ENCODE measurements at places on chromosomes 12 and 14.

DNA sequence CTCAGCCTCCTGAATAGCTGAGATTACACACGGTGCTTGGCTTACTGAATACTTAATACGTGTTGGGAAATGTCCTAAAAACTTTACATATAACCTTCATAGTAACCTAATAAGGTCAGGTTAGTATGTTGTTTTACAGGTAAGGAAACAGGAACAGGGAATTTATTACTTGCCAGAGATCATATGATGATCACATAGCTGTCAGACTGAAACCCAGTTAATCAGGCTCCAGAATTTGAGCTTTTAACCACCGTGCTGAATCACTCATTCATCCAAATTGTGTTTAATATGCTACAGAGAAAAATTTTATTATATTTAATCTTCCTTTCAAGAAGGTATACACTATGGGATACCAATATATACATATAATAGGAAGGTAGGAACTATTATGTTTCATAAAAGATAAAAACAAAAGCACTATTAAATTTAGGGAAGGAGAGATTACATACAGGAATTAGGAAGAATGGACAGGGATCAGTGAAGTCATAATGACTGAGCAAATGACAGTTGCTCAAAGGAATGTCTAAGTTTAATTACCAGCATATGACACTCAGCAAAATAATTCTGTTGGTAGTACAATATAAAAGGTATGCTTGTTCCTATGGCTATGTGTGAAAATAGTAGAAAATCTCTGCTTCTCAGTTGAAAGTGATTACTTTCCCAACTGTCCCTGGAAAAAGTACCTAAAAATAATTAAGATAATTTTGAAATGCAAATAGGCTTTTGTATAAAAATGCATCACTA, 59.3 kb downstream of the HEATR5A start:
- DNase-seq: no peak

- DNase-seq: no peak
Measured at GRCh38 chr12:122147514-122148290, 26.3 kb downstream of the IL31 start.

GRCh38 chr12:51838762-51839161, 9.8 kb downstream of the FIGNL2 start:
- DNase-seq: no peak

DNA sequence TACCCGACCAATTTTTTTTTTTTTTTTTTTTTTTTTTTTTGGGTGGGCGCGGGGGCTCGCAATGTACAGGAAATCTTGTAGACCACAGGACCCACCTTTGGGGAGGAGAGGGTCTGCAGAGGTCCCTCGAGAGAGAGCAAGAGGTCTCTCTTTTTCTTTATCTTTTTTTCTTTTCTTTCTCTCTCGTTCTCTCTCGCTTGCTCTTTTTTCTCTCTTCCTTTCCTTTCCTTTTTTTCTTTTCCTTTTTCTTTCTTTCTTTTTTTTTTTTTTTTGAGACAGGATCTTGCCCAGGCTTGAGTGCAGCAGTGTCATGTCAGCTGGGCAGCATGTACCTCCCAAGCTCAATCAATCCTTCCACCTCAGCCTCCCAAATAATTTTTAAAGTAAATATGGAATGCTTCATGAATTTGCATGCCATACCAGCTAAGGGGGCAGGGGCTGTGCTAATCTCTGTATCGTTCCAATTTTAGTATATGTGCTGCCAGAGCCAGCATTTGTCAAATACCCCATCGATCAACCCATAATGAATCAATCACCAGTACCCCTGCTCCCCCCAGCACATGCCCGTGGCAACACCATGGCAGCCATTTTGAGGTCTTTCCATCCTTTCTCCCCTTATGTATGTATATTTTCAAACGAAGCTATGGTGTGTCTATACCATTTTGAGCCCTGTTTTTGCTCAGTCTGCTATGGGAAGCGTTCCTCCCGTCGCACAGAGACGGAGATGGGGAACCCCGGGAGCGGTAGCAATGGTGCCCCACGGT, 9.3 kb downstream of the PAPLN start:
- no peak for DNase-seq

- DNase-seq: peak; percentile 56
Measured at GRCh38 chr12:6323340-6323994, 13.0 kb downstream of the PLEKHG6 start.

DNA sequence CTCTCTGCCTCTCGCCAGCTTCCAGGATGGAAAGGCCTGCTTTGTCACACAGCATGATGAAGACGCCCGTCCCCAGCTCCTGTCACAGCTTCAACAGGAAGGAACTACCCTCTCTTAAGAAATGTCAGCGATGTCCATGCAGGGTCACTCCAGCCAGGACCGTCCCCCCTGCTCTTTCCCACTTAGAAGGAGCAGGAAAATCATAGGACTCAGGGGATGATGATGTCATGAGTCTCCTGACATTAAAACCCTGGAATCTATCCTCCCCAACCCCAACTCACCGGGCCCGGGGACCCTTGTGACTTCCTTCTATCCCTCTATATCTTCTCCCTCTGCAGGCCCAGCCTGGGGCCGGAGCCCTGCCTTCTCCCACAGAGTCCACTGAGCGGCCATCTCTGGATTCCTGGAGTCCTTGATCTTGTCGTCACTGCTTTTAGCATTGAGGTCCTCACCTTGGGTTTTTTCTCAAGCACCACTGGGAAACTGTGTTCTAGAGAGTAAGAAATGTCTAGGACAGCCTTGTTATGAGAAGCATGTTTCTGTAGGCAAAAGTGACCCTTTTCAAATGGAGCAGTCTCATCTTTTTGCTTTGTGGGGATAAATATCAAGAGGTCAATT, 42.8 kb upstream of the P2RX7 start:
- DNase-seq: no peak

- DNase-seq: peak; percentile 76
Measured at GRCh38 chr12:1047898-1048660, 57.1 kb downstream of the ERC1 start.

DNA sequence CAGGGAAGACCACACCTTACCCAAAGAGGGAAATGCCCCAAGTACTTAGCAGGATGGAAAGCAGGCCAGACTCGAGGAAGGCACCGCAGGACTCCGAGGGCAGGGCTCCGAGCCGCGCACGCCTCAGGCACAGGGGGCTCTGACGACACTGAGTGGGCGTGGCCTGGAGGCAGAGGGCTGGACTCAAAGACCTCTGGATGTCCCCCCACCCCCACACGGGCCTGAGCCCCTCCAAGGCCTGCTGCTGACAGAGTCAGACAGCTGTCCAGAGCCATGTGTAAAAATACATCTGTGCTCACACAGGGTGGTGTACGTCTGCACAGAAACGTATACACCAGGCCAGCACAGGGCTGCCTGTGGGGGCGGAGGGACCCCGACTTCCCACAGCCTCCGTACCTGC, 1.4 kb downstream of the AKT1 start:
- DNase-seq: no peak

DNA sequence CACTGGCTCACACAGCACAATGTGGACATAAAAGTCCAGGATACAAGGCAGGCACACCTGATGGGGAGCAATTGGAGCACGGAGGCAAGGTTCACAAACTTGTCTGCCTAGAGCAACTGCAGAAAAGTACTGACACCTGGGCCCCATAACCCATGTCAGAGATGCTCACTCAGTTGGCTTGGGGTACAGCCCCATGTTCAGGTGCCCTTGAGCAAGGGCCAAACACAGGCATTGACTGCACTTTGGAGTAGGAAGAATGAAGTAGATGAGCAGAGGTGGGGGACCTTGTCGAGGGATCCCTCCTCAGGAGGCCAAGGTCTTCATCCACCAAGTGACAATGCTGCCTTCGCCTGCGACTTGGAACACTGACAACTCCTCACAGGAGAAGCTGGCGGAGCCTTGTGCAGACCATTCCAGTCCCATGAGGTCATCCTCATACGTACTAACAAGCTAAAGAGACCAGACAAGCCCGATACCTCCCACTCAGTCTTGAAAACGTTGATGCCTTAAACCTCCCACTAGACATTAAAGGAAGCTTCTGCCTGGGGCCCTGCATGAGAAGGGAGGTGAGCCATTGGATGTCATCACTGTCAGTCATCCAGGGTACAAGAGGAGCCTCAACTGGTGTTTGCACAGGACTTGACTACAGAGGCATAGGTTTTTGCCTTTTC, 42.5 kb upstream of the C14orf180 start:
- no peak for DNase-seq

GRCh38 chr12:88530868-88531267, 49.4 kb downstream of the KITLG start:
- DNase-seq: no peak

- DNase-seq: no peak
Measured at GRCh38 chr14:91089958-91090535, 23.8 kb upstream of the DGLUCY start.

DNA sequence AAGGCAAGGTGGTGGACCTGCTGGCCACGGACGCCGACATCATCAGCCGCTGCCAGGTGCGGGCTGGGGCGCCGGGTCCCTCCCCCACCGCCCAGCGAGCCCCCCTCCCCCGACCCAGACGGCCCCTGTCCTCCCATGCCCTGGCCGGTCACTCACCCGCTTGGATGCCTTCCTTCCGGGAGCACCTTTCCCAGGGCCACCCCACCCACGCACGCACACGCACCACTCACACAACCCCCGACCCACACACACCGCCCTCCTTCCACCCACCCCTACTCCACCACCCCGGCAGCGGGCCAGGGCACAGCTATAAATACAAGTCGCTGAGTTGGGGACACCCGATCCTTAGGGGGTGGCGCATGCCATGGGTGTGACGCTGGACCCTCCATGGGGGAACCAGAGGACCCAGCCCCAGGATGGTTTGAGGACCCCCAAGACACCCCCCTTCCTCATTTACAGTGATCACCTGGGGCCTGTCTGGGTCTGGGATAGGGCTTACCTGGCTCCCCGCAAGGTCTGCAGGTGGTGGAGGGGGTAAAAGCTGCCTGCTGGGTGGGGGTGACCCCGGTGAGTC, 465 bp downstream of the ADSS1 start:
- DNase-seq: peak; percentile 55

DNA sequence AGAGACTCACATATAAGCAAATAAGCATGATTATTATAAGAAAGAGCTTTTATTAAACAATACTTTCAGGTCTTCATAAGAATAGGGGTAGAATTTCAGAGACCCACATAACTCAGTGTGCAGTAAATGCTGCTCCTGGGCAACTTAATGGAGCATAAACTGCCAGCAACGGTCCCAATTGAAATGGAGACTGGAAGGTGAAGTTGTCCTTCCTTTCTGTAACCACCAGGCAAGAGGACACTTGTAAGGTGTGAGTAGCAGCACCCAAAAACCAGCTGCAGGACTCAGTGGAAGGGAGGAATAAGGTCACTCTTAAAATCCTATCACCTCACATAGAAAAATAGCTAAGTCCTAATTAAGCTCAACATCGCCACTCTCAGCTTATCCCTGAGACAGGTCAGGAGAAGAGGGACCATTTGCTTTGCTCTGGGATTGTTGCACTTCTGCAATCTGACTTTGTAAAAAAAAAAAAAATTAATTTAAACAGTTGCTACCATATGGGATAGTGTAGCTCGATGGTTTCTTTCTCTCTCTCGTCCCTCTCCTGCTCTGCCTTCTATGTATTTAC, 22.7 kb upstream of the LTA4H start:
- DNase-seq: no peak

DNA sequence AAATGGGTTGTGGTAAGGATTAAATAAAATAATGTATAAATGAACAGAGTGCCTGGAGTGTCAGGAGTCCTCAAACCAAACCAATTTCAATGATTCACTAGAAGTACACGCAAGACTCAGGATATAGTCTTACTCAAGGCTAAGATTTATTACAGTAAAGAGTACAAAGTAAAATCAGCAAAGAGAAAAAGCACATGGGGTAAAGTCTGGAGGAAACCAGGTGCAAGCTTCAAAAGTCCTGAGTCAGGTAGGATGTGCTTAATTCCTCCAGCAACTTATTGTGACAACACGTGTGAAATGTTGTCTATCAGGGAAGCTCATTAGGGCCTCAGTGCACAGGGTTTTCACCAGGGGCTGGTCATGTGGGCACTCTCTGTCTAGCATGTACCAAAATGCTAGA, 105.8 kb upstream of the NAP1L1 start:
- no peak for DNase-seq

DNA sequence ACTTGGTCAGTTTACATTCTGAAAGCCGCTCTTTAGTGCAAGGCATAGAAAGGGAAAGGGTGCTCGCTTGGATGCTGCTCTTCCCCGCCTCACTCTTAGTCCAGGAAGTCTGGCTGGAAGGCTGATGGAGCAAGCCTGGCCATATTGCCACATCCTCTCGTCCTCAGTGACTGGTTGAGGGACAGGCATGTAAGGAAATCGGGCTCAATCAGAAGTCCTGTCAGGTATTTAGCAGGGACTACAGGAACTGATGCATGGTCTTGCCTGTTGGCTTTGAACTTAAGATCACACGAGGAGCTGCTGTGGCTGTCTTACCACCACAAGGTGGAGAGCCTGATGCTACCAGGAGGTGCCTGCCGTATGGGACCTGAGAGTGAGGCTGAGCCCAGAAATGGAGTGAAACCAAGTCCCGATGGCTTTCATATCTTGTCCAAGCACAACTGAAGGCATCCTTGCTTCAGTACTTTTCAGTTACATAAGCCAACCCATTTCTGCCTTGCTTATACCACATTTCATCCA, 10.7 kb upstream of the C12orf75 start:
- no peak for DNase-seq

GRCh38 chr12:63753743-63754142, 26.0 kb upstream of the RXYLT1 start:
- no peak for DNase-seq

DNA sequence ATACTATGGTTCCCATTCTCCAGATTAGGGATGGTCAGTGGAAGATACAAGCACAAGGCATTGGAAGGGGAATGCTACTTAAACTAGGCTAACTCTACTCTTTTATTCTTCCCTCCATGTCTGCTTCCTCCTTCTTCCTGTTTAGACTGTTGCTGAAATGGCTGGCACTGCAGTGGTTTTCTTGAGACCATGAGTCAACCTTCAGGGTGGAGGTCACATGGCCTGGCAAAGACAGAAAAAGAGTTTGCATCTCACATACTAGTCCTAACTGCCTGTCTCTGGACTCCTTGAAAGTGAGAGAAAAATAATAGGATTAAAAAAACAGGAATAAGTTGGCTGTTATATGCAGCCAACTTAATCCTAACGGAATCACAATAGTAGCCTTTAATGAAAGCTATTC, 37.0 kb downstream of the ALDH1L2 start:
- no peak for DNase-seq
